ENCODE measurements at places on chromosomes 3 and 15.

DNA sequence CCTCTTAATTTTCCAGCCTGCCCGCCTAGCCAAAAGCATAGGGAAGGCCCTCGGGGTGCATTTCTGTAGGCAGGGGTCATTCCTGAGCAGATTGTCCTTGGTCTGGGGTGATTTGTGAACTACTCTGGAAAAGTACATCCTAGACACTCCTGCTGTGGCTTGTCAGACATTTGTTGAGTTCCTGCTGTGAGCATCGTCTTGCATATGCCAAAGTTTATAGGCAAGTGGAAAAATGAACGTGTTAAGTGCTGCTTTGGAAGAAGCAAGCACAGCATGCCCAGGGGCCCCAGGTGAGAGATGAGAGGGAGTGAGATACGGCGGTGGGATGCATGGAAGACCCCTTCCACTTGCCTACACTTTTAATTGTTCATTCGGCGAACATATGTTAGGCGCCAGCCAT is 237.7 kb upstream of the ST8SIA2 start:
- DNase-seq, result no peak

DNA sequence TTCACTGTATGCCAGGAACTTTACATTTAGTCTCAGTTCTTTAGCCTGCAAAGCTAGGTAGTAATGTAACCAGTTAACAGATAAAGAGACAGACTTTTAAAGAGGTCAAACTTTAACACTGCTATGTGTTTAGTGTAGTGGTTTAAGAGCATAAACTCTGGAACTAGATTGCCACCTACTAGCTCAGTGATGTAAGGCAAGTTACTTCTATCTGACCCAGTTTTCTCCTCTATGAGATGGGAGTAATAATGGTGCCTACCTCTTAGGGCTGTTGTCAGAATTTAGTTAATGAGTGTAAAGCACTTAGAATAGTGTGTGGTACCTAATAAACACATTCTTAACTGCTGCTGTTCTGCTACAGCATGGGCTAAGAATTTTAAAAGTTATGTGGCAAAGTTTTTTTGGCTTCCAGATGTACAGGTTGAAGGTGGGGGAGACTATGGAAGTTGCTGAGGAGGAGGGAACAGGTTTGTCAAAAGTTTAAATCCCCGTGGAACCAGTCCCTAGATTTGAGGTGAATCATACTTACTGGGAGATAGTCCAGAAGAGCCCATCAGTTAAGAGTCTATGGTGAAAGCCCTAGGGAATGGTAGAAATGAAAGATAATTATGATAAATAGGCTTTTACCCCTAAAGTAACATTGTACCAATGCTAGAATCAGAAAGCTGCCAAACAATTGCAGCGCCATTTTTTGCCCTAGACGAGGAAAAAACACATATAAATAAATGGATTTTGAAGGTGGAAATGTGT is 13.9 kb downstream of the TSC22D2 start:
- no peak for DNase-seq

DNA sequence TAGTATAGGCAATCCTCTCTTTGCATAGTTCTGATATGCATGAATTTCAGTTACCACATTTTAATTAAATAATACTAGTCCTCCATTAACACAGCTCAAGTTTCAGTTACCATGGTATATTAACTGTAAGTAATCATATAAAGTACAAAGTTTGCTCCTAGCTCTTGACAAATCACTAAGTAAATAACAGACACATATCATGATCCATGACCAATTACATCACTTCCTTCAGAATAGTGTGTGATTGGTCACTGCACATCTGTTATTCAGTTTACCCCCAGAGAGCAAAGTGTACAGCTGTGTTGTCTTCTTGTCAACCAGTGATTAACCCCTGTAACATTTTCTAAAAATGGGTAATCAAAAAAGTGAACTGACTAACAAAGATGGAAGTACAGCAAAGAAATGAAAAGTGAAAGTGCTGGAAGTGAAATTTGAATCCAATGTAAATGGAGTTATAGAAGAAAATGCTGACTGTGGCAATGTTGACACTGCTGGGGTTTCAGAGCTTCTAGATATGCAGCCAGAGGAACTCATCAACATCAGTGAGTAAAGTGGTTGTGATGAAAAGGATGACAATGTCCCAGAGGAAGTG is 30.2 kb upstream of the LEKR1 start:
- no peak for DNase-seq

GRCh38 chr3:126083138-126083445 is 832 bp downstream of the SLC41A3 start:
- no peak for DNase-seq

DNA sequence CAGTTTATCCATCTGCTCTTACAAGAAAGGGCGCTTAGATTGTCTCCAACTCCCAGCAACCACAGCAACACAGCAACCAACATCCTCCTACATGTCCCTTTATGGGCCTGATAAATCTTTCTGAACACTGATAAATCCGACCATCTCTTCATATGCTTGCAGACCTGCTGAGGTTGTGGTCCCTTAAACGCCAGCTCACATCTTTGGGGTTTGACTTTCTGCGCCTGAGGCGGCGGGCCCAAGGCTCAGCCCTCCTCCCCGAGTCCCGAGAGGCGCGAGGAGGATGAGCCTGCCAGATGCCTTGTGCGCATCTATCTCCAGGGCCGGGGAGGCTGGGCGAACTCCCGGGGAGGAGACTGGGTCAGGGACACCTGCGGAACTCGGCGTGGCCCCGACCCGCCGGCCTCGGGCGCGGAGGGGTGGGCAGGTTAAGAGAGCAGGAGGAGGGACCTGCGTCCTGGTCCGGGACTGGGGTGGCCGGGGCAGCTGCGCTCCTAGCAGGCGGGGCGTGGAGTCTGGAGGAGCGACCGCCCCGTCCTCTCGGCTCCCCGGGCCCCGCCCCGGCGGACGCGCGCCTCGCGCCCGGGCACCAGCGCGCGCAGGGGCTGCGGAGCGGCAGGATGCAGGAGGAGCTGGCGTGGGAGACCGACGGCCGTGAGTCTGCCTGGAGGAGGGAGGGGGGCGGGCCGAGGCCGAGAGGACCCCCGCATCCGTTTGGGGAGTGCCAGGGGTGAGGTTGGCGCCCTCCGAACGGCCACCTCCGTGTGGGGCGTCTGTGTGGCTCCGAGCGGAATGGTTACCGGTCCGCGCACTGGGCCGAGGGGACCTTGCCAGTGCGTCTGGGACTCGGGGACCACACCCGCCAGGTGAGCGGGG is at the start of gene ANKDD1A:
ANKDD1A (plus strand) TSS at position 592 of the 876 bp plus-strand sequence; CDS start at position 621, 29 bp downstream.
- no peak for DNase-seq

DNA sequence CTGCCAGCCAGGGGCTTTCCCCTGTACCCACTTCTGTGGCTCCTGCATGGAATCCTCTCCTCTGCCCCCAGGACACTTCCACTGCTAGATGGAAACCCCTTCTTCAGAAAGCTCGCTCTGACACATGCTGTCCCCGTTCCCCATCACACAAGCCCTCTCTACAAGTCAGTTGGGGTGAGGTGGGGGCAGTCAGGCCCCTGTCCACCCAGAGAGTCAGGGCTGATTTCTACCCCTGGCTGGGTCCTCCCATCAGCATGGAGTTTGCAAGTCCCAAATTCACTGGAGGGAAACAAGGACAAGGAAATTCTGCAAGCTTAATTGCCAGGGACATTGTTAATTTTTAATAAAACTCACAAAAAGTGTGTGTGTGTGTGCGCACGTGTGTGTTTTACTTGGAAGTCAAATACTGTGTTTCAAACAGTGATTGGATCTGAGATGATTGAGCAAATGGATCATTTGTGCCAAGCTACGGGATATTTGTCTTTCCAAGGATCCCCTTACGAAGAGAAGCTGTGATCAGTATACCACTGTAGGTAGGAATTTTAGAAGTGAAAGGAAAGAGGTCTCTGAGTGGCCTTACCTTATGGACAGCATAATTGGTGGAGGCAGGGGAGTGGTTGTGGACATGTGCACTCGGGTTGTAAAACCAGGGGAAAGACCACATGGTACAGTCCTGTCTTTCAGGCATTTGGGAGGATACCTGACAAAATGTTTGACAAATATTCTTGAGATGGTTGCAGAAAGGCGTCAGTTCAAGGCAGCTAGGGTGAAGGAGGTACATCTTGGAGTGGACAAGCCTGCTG is 1.5 kb upstream of the AMOTL2 start:
- DNase-seq, result no peak

DNA sequence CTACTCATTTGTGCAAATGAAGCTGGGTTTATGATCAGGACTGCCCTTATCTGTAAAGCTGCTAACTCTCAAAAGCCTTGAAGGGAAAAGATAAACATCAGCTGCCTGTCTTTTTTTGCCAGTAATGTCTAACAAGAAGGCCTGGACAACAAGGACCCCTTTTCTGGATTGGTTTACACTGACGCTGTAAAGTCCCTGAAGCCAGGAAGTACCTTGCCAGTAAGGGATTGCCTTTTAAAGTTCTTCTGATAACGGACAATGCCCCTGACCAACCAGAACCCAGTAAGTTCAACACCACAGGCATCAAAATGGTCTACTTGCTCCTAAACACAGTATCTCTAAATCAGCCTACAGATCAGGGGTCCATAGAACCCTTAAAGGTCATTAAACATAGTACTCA is 178.0 kb downstream of the PCCB start:
- DNase-seq, result no peak

DNA sequence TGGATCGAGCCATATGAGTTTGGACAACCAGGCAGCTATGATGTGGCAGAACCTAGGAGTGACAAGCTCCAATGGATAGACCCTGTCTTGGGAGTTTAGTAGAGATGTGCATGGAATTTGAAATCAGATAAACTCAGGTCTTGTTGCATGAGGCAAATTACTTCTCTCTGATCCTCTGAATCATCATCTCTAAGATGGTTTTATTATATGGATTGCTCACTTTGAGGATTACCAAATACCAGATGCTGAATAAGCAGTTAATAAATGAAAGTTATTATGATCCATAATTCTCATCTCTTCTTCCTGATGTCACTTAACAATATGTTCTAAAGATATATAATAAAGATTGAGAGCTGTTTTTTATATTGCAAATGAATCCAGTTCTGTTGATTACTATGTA is 622.2 kb downstream of the NTRK3 start:
- no peak for DNase-seq

DNA sequence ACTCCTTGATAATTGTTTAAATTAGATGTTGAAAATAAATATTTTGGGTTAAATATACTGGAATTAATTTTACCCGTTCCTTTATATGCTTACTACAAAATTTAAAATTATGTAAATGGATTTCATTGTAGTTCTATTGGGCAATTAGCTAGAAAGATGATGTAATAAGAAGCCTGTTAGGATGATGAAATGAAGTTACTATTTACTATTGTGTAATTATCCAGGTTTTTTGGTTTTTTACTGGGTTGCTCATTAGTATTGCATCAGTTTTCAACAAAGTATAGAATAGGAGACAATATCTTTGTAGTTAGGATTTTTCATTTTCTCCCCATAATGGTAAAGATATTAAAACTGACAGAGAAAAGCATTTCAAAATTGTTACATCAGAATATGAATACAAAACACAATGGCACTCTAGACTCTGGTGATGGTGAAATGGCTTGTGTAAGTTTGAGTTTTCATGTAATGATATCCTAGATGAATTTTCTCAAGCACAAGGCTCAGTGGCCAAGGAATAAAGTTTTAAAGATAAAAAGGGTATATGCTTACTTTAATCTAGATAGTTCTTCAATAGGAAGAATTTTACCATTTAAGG is 222.0 kb downstream of the P3H2 start:
- no peak for DNase-seq

- DNase-seq, result peak; percentile 3
Observed at GRCh38 chr3:58688574-58688973, 22.0 kb upstream of the FAM3D start.

- DNase-seq, result no peak
Observed at GRCh38 chr3:26984416-26985390, 362.1 kb downstream of the LRRC3B start.

GRCh38 chr15:57218826-57219576 is 157.3 kb upstream of the CGNL1 start:
- DNase-seq, result peak; percentile 80

DNA sequence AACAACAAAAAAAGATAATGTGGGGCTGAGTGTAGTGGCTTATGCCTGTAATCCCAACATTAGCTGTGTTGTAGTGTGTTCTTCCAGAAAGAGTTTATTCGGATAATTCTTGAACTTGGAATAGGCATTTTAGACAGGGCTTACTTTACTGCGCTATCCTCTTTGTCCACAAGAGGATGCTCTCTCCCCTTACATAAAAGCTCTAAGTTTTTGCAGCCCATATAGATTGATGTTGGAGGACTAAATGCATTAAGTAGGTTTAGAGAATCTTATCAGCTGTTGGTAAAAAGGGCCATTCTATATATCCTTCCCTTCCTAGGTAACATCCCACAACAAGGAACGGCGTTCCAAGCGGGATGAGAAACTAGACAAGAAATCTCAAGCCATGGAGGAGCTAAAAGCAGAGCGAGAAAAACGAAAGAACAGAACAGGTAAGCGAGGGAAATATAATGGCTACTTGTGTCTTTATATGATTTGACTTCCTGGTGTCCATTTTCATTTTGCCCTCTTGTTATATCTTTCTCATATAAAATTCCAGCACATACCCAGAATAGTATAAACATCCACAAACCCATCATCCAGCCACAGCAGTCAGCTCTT is 27.8 kb upstream of the ITPKA start:
- no peak for DNase-seq

DNA sequence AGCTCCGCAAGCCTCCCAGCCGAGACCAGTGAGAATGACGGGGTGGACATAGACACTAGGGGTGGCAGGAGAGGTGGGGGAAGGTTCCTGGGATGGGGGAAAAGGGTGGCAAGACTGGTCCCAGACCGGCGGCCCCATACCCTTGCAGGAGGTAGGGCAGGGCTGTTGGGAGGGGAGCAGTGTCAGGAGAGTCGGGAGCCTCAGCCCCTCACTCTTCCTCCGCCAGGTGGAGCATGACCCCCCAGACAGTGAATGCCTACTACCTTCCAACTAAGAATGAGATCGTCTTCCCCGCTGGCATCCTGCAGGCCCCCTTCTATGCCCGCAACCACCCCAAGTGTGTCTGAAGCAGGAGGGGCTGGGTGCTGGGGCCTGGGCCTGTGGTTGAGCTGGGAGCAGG is 8.7 kb upstream of the PSMD2 start:
- DNase-seq, result no peak

GRCh38 chr3:9008550-9009255 is 45.4 kb upstream of the RAD18 start:
- no peak for DNase-seq

DNA sequence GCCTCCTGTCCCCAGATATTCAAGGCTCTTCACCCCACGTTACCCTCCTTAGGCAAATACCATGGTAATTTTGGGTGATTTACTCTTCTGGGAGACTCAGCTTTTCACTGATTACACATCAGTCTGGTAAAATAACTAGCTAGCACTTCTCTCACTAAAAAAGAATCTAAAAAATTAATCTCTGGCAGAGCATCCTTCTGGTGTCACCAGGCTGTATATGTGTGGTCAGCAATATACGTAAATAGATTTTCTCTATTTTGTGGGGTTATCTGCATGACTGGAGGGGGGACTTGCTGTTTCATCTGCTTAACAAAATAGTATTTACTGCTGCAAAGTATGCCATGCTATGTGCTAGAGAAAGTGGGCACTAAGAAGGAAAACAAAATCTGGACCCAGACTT is 45.1 kb downstream of the LRRC28 start:
- DNase-seq, result no peak

- no peak for DNase-seq
Observed at GRCh38 chr15:48528921-48529320, 116.6 kb downstream of the FBN1 start.
